ENCODE measurements at places on chromosomes 7 and 10.

- no peak for DNase-seq
Measured at GRCh38 chr10:71145352-71145945, 66.9 kb upstream of the UNC5B start.

GRCh38 chr10:17871036-17871435 is 61.9 kb downstream of the MRC1 start:
- no peak for DNase-seq

DNA sequence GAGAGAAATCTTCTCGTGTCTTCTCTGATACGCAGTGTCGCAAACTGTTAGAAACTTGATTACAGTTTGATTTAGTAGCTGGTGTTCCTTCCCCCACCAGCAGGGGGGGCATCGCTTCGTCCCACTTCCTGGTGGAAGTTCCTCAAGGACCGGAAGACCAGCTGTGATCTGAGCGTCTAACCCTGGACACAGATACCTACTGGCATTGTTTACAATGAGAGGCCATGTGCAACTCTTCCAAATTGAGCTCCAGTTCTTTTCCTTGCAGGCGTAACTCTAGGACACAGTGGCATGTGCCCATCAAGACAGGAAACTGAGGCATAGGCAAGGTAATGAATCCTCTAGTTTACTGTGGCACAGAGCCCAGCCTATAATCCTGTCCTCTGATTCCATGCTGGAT is 219.0 kb downstream of the CCDC3 start:
- peak; percentile 29 for DNase-seq

- DNase-seq = no peak
Measured at GRCh38 chr10:70691611-70692010, 19.3 kb downstream of the ADAMTS14 start.

DNA sequence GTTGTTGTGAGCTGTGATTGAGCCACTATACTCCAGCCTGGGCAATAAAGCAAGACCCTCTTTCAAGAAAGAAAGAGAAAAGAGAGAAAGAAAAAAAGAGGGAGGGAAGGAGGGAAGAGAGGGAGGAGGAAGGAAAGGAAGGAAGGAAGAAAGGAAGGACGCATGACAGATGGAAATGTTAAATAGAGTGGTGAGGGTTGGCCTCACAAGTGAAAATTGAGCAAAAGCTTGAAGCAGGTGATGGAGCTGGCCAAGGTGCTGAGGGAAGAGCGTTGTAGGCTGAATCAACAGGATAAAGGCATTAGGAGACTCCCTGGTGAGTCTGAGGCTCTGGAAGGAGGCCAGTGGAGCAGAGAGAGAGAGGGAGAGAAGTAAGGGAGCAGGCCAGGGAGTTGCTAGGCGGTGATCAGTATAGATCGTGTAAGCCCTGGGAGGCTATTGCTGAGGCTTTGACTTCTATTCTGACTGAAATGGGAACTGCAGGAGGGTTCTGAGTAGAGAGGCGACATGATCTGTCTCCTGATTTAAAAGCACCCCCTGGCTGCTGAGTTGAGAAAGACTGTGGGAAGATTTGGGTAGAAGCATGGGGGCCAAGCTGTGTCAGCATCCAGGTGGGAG is 26.5 kb upstream of the TMEM248 start:
- DNase-seq = no peak

GRCh38 chr10:30560326-30560725 is 69.2 kb downstream of the LYZL2 start:
- no peak for DNase-seq

- DNase-seq = no peak
Measured at GRCh38 chr7:14835384-14835783, 67.2 kb downstream of the DGKB start.

DNA sequence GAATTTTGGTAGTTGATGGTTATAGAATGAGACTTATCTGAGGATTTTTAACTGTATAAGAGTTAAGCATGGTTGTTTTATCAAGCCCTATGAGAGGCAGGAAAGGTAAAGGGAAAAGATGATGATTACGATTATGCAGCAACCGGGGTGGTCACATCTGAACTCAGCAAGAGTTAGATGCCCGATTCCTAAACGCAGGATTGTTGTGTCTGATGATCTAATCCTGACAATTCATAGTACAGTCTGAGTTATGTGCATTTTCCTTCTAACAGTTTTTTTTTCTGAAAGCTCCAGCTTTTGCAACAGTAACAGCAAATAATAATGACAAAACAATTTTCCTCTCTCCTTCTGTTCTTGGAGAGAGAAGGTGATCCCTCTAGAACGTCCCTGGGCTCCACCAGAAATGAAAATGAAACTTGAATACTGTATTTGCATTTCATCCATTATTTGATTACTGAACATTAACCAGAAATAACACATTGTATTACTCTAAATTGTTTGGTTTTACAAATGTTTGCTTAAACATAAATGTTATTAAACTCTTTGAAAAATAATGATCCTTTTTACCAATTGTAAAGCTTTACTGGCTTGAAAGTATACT is 176.5 kb upstream of the CCDC6 start:
- no peak for DNase-seq

DNA sequence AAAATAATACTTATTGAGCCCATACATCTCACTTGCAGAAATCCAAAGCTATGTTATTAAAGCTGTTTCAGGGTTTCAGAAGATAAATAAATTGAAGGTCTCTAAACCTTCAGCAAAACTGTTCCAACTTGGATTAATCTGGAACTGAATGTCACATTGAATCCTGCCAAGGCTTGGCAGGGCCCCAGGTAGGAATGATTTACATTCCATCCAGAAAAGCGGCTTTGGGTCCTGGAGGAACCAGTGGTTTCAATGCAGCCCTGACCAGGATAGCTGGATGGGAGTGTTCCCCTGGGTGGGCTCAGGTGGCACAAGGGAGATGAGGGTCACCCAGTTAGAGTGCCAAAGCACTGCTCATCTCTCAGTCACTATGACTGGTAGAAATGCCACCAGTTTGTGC is 37.0 kb upstream of the TMEM72 start:
- DNase-seq = no peak

GRCh38 chr7:53437336-53437735 is 401.9 kb downstream of the POM121L12 start:
- no peak for DNase-seq

- DNase-seq = no peak
Measured at GRCh38 chr10:30747633-30748032, 118.1 kb upstream of the LYZL2 start.

- DNase-seq = no peak
Measured at GRCh38 chr10:33125522-33126517, 167.8 kb upstream of the ITGB1 start.

DNA sequence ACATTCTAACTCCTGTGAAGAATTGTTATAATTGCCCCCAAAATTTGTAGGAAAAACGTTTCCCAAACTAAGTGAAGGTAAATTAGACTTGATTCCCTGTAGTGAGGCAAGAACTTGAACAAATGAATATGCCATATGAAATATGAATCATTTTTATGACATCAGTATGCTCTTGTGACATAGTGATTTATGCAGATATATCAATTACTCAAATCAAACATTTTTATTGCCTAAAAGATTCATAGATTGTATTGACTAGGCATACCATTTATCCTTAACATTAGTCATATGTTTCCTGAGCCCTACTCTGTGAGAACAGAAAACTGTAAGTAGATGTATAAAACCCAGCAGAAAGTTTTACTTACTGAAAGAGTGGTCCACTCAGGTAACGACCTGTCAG is 245.6 kb downstream of the MALRD1 start:
- DNase-seq = no peak

DNA sequence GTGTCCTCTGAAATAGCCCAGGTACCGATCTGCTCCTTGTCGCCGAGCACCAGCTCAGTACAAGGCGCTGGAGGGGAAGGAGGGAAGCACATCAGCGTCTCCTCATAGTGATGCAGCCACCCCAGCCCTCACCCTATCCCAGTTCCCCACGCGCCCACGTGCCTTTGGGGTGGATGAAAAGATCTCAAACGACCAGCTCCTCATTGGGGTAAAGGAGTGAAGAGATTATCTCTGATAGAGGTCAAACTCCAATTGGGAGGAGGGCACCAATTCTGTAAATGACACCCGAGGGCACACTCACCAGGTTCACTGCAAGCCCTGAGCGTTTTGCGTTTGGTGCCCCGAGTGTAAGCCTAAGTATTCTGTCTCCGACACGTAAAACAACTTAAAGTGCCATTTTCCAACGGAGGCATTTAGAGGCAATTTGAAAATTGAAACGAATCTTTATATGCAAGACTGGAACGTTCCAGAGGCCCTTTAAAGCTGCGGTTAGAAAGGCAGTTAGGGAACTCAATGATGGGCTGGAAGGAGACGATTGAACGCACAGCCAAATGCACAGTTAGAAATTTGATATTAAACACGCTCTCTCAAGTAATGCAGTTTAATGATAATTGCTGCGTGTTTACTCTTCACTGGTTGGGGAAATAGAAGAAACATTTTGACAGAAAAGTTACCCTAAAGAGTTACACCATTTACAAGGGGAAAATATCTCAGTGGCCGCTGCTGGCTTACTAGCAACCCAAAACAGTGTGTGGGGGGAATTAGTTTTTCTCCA is 8.9 kb upstream of the EMX2 start:
- no peak for DNase-seq

DNA sequence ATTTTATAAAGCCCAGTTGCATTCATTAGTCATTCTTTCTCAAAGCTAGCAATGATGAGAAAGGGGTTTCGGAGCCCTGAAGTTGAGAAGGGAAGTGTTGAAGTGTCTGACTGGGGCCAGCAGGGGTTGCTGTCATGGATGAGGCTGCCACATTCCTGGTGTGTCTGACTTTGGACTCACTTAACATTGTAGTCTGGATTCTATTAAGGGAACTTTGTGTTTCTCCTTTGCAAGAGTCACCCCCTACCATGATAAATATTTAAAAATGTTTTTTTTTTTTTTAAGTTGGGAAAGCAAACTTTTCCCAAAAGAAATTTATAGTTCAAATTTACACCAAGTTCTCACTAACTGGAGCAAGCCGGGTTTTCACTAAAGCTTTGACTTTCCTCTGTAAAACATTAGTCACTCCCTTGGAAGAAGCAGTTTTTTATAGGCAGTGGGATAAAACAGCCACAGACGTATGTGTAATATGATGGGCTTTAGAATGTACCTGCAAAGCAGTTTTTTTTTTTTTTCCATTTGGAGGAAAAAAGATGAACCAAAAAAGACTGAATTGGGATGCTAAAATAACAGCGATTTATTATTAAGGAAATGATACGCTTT is 243.6 kb downstream of the TWIST1 start:
- no peak for DNase-seq

GRCh38 chr7:69882269-69882668 is 284.0 kb downstream of the AUTS2 start:
- DNase-seq = no peak

DNA sequence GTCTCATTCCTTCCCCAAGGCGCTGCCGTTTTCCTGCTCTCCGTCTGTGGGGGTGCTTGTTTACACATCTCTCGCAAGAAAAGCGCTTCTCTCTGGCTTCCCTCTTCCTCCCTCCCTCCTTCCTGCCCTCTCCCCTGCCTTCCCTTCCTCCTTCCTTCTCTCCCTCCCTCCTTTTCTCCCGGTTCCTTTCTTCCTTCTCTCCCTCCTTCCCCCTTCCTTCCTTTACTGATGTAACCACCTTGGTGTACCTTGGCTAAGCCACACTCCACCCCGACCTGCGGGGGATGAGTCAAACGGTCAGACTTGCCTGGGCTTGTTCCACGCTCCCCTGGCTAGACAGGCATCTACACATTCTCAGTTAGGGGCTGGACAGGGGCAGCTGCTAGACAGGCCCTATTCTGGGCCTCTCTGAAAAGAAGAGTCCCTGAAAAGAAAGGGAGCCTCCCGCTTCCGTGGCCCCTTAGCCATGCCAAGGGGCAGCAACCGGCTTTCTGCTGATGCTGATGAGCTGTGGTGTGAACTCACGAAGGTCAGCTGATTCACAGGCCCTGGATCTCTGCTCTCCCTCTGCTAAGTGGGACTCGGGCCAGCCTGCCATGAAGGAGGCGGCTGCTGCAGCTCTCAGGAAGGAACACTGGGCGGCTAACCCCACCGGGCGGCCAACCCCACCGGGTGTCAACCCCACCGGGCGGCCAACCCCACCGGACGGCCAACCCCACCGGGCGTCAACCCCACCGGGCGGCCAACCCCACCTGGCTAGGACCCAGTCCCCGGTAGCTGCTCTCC is 216.8 kb downstream of the TCERG1L start:
- no peak for DNase-seq

DNA sequence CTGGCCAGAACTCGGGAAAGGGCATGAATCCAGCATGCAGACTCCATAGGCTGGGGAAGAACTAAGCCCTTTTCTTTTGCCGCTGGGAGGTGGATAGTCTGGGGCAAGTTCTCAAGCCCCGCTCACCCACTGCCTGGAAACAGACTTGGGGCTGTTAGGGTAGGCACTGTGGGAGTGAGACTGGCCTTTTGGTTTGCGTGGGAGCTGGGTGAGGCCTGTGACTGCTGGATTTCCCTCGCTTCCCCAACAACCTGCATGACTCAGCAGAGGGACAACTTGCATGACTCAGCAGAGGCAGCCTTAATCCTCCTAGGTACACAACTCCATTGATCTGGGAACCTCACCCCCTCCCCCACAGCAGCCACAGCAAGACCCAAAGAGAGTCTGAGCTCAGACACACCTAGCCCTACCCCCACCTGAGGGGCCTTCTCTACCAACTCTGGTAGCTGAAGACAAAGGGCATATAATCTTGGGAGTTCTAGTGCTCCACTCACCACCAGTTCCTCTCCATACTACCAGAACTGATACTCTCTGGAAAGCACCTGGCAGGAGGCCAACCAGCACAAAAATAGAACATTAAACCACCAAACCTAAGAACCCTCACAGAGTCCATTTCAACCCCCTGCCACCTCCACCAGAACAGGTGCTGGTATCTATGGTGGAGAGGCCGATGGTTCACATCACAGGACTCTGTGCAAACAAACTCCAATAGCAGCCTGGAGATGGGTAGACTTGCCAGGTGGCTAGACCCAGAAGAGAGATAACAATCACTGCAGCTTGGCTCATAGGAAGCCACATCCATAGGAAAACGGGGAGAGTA is 81.4 kb upstream of the LAMB4 start:
- peak; percentile 42 for DNase-seq

GRCh38 chr7:24052572-24053260 is 231.3 kb upstream of the NPY start:
- DNase-seq = no peak

DNA sequence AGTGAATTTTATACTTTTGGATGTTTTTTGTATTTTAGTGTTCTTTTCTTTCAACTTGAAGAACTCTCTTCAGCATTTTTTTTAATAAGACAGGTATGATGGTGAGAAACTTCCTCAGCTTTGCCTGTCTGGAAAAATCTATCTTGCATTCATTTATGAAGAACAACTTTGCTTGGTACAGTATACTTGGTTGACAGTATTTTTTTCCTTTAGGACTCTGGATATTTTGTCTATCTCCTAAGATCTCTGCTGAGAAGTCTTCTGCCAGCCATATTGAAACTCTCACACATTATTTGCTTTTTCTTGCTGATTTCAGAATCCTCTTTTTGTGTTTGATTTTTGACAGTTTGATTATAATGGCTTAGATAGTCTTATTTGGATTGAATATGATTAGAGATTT is 405.0 kb upstream of the GHITM start:
- DNase-seq = no peak

DNA sequence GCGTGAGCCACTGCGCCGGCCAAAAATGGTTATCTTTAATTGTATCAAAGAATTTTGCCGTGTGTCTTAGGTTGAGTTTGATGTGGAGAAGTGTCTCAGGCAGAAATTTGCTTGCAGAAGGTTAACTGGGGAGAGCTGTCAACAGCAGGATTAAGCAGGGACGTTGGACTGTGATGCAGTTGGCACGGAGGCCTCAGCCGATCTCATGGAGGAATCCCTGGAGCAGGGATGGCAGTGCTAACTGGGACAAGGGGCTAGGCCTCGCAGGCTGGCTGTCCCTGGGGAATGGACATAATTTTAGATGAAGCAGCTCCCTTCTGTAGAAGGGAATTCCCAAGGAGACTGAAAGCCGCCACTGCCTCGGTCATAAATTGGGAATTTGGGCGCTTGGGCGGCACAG is 12.3 kb upstream of the KIF5B start:
- no peak for DNase-seq
